ENCODE measurements at places on chromosomes 6 and 20. TPM values are rescaled to one million over a fixed set of nuclear protein-coding genes. Genes with fewer than 3 reads are reported as not detected.

The RUNX2 gene
- total RNA-seq = 20.2 TPM

The SYCP2L gene
- 0.38 TPM for total RNA-seq

The TINAG gene
- total RNA-seq = 0.16 TPM

The PRICKLE4 gene
- 1.3 TPM for total RNA-seq

The CPNE5 gene
- 0.13 TPM for total RNA-seq

The DEFB123 gene
- total RNA-seq = not detected

The FUT9 gene
- total RNA-seq = 0.33 TPM

The FOXS1 gene
- 15.2 TPM for total RNA-seq

The TAF11 gene
- 20.4 TPM for total RNA-seq

The OR2B6 gene
- not detected for total RNA-seq

The CTCFL gene
- under 0.01 TPM for total RNA-seq

Data from mesangial cell (primary cell).